Stimulated activated CD4-positive, alpha-beta T cell treated with anti-CD3 and anti-CD28 coated beads, Interleukin-12 subunit alpha, Interleukin-12 subunit beta, amount 100 ng/mL, for 4 hours (primary cell): ENCODE measurements at places on chromosomes 11 and 22.

GRCh38 chr22:36465232-36466021 is 16.0 kb downstream of the TXN2 start:
- no peak for DNase-seq

DNA sequence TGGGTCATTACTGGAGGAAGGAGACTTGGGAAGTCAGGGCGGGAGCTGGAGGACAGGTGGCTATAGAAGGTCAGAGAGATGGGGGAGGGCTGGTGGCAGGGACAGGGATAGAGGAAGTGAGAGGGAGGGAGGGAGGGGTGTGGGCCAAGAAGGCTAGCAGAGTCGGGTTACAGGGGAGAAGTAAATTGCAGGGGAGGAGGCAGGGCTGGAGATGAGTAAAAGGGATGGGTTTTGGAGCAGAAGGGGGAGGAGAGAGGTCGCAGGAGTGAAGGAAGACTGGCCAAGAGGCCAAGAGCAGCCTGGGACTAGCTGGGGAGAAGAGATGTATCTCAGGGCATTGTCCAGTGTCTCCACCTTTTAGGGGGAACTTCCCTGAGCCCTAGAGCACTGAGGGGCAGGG is 33.0 kb downstream of the LRRC10B start:
- no peak for DNase-seq

GRCh38 chr11:86743223-86744118 is 56.9 kb upstream of the PRSS23 start:
- DNase-seq: peak; percentile 18

DNA sequence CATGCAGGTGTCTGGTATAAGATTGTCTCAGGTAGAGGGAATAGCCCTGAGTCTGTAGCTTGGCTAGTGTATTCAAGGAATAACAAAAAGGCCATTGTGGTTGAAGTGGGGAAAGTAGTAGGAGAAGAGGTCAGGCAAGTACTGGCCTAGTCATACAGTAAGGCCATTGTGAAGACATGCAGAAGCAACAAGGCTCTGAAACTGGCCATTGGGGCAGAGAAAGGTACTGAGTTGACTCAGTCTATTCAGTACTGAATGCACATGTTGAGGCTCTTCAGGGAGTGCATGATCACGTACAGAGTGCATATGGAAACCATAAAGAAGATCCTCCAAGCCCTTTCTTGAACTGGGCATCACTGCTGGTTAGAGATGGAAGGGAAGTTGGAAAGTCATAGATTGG is 477.6 kb downstream of the SOX6 start:
- DNase-seq: no peak

GRCh38 chr11:45413156-45413858 is 127.2 kb upstream of the SYT13 start:
- DNase-seq: no peak

- no peak for DNase-seq
Observed at GRCh38 chr11:90113541-90113940, 20.9 kb upstream of the NAALAD2 start.

DNA sequence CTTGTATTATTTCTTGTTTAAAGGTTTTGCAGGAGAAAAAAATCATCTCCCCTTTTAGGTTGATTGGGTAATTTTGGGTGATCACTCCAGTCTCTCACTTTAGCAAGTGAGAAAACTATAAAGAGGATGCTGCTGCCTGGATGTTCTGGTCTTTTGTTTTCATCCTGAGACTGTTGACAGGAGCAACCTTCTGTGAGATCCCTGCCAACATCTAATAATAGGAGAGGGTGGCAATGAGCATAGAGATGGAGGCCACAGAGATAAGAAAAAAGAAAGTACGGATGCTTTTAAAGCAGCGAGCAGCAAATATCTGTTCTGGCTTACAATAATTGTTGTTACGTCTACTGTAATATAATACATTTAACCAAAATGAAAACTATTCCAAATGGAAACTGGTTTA is 293.6 kb upstream of the MTNR1B start:
- DNase-seq: no peak
